Large intestine (tissue), 12 donors: ENCODE measurements at places on chromosomes 3 and 15. TPM values are rescaled to one million over a fixed set of nuclear protein-coding genes. Genes with fewer than 3 reads are reported as not detected.
A peak's percentile ranks its signal among the peaks of the same experiment; 100 is the strongest.

DNA sequence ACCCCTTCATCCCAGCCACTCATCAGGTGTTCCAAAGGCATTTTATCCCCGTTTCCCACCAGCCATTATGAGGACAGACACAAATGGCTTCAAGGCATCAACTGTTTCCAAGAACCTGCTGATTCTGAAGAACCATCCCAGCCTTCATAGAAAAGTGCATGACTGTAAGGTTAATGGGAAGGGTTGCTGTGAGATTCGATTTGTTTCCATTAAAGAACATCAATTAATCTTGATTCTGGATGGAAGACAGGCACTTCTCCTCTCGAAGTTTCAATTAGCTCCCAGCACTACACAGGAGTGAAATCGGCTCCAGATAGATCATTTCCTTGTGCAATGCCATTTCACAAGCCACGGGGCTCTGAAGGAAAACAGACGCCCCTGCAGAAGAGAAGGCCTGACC is 25.8 kb downstream of the SRGAP3 start:
- H3K27ac ChIP-seq: no peak overlapping the region
- H3K4me1 ChIP-seq: no peaks in the 10 kb centered on the region
- H3K36me3 ChIP-seq: no peaks in the 10 kb centered on the region
- no peaks in the 10 kb centered on the region for H3K27me3 ChIP-seq
- no peak for DNase-seq

DNA sequence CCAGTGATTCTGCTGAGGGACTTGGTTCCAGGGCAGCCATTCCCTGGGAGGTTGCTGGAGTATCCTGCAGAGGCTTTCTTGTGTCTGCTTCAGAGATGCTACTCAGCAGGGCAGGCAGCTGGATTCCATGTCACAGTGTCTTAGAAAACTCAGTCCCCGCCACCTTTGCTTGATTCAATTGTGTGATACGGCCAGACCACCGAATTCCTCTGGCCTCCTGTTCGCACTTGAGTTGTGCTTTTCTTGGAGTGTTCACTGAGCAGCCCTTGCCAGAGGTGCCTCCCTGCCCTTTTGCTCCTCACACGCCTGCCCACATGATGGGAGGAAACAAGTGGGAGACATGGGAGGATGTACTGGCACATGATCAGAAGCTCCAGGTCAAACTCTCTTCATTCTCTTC is 19.6 kb upstream of the SHC4 start:
- DNase-seq: no peak
- no peak overlapping the region for H3K27ac ChIP-seq
- H3K4me3 ChIP-seq: no peak overlapping the region
- no peaks in the 10 kb centered on the region for H3K36me3 ChIP-seq
- no peaks in the 10 kb centered on the region for H3K4me1 ChIP-seq

Gene FANCD2OS
- polyA plus RNA-seq: not detected

Gene TYRO3
- polyA plus RNA-seq: 36.6 TPM

GRCh38 chr3:171437115-171437756 is 23.0 kb downstream of the TNIK start:
- no peaks in the 10 kb centered on the region for H3K4me1 ChIP-seq
- H3K36me3 ChIP-seq: no peaks in the 10 kb centered on the region
- no peak overlapping the region for H3K4me3 ChIP-seq
- H3K27me3 ChIP-seq: no peaks in the 10 kb centered on the region

DNA sequence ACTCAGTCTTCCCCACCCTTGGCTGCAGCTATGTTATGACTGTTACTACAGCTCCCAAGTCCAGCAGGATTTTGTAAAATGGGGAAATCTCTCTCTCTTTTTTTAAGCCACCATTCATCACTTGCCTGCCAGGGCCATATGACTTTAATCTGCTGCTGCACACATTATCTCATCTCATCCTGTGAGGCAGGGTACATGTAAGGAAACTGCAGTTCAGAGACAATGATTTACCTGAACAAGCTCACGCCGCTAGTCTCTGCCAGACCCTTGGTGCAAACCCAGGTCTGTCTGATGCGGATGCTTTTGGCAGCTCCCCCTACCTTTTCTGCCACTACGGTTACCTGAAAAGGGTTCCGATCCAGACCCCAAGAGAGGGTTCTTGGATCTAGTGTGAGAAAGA is 78.3 kb downstream of the CHRNA7 start:
- no peak for DNase-seq
- H3K27ac ChIP-seq: no peak overlapping the region
- peaks cover 6% of the 10 kb centered on the region for H3K4me1 ChIP-seq
- peaks cover 9% of the 10 kb centered on the region for H3K36me3 ChIP-seq

GRCh38 chr15:89899295-89899945 is 5.6 kb upstream of the AP3S2 start:
- H3K4me1 ChIP-seq: peaks cover 17% of the 10 kb centered on the region
- DNase-seq: peak; percentile 38
- H3K36me3 ChIP-seq: peaks cover 41% of the 10 kb centered on the region
- no peak overlapping the region for H3K4me3 ChIP-seq
- no peaks in the 10 kb centered on the region for H3K27me3 ChIP-seq
- H3K27ac ChIP-seq: peak overlapping the region; percentile 33

Gene ARGFX
- not detected for polyA plus RNA-seq

Gene TLR9
- 0.37 TPM for polyA plus RNA-seq

DNA sequence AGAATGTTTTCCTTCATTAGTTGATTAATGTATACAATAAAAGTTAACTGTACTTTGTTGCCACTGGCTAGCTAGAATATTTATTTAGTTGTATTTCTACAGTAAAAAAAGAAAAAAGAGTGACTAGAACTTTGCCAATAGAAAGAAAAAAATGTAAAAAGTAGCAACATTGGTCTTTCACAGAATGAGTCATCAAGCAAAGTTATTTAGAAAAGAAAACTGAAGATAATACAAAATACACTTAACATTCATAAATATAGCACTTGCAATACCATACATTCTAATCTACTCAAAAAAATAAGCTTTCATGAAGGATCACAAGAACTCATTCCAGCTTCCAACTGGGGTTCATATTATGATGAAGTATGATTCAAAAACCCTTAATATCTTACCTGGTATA is 83.4 kb downstream of the AQR start:
- H3K27ac ChIP-seq: no peak overlapping the region
- no peak for DNase-seq
- no peak overlapping the region for H3K4me3 ChIP-seq
- peaks cover 33% of the 10 kb centered on the region for H3K36me3 ChIP-seq

DNA sequence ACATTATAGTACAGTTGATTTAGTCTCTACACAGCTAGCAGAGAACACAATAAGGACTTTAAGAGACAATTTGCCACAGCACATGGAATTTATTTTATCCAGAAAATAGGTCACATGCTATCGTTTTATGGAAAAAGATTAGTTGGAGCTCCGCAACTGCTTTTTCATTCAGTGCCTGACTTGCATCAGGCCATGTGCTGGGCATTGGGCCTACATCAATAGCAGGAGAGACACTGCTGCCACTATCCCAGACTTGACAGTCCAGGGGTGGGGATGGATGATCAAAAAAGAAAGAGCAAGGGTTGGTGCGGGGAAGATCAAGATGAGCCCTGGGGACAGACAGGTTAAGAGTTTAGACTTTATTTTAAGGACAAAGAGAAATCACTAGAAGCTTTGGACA is 75.2 kb upstream of the C3orf80 start:
- no peaks in the 10 kb centered on the region for H3K4me1 ChIP-seq
- DNase-seq: no peak
- no peak overlapping the region for H3K27ac ChIP-seq
- H3K4me3 ChIP-seq: no peak overlapping the region
- peaks cover 2% of the 10 kb centered on the region for H3K27me3 ChIP-seq

DNA sequence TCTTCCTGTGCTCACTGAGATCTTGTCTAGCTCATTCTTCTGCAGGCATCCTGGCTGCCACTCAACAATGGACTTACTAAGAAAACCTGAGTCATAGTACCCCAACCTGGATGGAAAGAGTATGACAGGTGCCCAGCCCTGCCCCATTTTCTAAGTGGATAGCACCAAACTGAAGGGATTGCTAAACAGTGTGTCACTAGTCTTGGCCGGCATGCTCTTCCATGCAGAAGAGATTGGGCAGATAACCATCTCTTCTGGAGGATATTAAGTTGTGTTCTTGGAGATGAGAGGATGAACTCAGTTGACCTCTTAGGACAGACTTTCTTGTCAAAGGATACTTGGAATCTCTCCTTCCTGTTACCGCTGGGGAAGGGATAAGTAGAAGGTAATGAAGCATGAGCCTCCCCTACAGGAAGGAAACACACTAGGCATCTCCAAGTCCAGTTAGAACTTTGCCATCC is 797.5 kb downstream of the AGBL1 start:
- no peak overlapping the region for H3K27ac ChIP-seq
- H3K36me3 ChIP-seq: no peaks in the 10 kb centered on the region
- H3K27me3 ChIP-seq: no peaks in the 10 kb centered on the region
- H3K4me3 ChIP-seq: no peak overlapping the region
- H3K4me1 ChIP-seq: no peaks in the 10 kb centered on the region
